NCI-H2107 (cell line): ENCODE measurements at places on chromosomes 6 and 20.

GRCh38 chr6:2158596-2159271 lies 86.7 kb downstream of the GMDS start:
- DNase-seq, result no peak

- DNase-seq, result no peak
These were observed 182.8 kb downstream of the ZDHHC14 start for GRCh38 chr6:157563611-157564284.

DNA sequence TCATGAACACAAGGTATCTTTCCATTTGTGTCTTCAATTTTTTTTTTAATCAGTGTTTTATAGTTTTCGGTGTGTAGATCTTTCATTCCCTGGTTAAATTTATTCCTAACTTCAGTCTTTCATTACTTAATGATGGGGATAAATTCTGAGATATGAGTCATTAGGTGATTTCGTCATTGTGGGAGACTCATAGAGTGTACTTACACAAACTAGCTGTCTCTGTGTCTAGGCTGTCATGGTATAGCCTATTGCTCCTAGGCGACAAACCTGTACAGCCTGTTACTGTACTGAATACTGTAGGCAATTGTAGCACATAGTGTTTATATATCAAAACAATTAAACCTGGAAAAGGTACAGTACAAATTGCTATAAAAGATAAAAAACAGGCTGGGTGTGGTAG lies 42.1 kb downstream of the SMAP1 start:
- no peak for DNase-seq

GRCh38 chr6:18835976-18836375 lies 448.8 kb downstream of the RNF144B start:
- no peak for DNase-seq

DNA sequence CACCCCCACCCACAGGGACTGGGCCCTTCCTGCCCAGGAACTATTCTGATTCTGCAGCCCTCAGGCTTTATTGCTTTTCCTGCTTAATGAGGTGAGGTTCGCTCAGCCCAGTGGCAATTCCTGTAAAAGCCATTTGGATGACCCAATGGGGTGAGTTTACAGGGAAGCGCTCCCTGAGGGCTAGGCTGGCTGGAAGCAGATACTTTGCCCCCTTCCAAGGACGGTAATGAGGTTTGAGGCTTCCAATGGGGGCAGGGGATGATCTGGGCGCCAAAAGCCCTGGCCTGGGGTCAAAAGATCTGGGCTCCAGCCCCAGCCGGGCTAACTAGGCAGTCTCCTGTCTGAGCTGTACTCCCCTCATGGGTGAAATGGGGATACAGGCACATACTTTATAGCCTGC lies 41.8 kb downstream of the RIPOR3 start:
- no peak for DNase-seq

DNA sequence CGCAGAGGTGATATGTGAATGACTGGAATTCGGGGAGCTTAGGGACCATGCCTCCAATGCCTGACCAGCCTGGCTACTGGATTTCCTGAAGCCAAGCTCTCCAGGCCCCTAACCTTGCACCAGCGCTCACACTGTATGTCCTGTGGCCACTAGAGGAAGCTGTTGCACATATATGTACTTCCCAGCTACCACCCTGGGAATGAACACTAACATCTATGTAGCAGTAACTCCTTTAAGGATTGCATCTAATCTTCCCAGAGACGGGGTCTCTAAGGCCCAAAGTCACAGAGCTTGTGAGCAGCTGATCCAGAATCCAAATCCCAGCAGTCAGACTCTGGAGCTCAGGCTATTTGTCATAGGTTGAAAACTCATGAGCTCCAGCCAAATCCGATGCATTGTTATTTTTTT lies 20.4 kb upstream of the BPIFB1 start:
- no peak for DNase-seq

DNA sequence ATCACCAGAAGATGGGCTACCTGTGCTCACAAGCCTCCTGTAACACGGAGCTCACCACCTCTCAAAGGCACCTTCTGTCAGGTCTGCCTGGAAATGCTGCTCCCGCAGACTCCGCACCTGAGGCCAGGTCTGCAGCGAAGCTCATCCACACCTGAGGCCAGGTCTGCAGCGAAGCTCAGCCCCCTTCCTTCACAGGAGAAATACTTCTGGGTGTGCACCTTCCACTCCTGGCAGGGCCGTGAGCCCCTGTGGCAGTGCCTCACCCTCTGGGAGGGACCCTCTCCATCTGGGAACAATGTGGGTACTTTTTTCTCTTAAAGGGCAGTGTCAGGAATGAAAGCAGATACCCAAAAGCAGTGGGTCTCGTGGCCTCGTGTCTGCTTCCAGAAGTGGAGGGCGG lies 1.4 kb upstream of the SLCO4A1 start:
- DNase-seq, result no peak

DNA sequence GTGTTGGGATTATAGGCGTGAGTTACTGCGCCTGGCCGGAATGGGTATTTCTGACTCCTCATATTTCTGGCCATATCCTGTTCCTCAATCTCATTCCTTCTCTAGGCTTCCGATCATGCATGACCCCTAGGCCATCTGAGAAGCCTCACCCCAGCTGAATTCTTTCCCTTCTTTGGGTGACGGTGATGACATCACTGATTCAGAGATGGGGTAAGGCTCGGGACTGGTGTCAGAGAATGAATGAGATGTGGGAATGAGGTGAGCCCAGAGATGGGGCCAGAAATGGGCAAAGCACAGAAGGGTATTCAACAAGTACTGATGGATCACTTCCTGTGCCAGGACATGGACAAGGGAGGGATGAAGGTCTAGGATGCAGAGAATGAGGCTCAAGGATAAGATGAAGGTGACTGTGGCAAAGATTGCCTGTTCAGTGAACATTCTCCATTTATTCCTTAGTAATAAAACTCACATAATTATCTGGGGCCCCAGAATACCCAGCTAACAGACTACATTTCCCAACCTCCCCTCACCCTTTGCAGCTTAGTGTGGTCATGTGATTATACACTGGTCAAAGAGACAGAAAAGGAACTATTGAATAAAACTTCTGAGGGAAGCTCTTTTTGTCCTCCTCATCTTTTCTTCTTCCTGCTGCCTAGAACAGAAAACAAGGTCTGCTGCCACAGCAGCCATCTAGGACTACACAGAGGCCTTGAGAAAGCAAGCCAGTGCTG lies 39.6 kb downstream of the KIAA0319 start:
- no peak for DNase-seq

DNA sequence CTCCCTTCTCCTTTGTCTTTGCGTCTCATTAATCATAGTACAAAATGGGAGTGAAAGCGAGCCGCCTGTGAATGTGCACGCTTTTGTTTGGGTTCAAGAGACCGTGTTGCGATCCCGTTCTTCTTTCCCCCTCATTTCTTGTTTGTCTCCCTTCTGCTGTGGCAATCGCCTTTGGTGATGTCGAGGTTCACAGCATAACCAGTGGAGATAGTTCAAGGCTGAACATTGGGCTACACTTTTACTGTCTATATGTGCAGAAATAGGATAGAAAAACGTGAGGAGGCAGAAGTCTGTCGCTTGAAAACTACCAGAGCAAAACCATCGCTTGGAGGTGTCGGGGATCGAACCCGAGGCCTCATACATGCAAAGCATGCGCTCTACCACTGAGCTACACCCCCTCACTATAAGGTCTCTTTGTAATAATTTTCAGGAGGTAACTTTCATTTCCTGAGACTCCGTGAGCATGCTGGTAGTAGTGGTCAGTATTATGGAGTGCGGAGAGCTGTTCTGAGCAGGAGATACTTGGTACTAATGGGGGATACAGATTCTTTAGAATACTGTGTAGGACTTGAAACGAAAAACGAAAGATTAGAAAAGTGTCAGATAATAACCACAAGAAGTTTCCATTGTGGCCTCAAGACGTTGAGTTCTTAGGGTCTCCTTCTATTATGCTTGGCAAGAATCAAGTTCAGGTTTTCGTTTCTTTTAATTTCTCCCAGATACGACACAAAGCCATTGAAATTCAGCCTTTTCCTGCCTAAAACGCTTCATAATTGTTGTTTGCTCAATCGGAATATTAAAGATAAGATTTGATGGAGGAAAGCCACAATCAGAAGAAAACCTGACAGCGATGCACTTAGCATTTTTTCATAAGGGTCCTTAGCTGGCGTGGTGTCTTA lies 106.6 kb downstream of the TRIM27 start:
- no peak for DNase-seq

GRCh38 chr6:136465766-136466303 lies 84.4 kb downstream of the MAP7 start:
- DNase-seq, result no peak

DNA sequence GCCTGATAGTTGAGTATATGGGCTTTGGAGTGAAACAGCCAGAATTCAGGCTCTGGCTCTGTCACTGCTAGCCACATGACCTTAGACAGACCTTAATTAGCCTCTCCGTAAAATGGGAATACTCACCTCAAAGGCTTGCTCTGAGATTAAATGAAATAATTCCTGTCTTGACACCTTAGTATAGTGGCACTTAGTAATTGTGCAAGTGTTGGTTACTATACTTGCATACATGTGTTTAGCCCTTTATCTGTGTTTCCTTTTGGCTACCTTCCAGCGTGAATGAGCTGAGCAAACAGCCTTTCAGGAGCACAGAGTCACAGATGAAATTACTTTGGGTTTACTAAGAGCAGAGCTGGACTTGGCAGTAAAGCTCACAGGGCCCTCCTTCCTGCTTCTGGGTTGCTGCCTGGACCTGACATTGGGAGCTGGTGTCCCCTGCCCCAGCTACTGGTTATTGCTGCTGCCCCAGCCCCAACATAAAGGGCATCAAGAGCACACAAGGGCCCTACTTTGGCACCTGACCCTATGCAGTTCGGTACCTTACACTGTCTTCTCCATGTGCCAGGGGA lies 32.8 kb downstream of the CD164 start:
- DNase-seq, result peak; percentile 17

GRCh38 chr6:5809450-5809849 lies 197.3 kb downstream of the NRN1 start:
- no peak for DNase-seq

GRCh38 chr6:44042261-44042988 lies 84.8 kb downstream of the MRPL14 start:
- no peak for DNase-seq

DNA sequence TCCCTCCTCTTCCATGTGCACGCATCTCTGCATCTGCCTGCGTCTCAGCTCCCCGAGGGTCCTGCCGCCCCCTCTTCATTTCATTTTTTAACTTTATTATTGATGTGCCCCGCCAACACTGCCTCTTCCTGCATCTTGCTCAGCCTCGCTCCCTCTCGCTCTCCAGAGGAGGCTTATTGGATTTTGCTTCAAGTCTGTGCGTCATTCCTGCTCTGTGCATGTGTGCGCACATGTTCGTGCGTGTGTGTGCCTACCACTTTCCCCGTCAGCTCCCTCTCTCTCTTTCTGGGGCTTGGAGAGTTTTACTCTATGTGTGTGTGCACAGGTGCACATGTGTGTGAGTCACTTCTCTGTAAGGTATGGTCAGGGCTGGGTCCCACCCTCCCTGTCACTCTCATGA lies 71.8 kb upstream of the NNAT start:
- DNase-seq, result no peak

DNA sequence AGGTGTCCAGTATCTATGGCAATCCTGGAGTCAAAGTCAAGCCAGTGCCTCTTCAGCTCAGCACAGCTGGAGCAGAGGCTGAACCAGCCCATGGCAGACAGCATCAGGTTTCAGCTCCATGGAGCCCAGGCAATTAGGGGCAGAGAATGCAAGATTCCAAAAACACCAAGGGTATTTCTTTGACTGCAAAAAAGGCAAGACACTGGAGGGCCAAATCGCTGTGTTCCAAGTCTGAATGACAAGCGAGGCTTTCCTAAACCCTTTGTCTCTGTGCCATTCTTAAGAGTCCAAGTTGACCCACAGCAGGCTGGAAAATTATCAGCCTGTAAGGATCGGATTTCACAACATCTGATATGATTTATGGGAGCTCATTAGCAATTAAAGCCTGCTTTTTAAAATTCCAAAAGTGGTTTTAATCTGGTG lies 49.7 kb upstream of the TGM3 start:
- no peak for DNase-seq

DNA sequence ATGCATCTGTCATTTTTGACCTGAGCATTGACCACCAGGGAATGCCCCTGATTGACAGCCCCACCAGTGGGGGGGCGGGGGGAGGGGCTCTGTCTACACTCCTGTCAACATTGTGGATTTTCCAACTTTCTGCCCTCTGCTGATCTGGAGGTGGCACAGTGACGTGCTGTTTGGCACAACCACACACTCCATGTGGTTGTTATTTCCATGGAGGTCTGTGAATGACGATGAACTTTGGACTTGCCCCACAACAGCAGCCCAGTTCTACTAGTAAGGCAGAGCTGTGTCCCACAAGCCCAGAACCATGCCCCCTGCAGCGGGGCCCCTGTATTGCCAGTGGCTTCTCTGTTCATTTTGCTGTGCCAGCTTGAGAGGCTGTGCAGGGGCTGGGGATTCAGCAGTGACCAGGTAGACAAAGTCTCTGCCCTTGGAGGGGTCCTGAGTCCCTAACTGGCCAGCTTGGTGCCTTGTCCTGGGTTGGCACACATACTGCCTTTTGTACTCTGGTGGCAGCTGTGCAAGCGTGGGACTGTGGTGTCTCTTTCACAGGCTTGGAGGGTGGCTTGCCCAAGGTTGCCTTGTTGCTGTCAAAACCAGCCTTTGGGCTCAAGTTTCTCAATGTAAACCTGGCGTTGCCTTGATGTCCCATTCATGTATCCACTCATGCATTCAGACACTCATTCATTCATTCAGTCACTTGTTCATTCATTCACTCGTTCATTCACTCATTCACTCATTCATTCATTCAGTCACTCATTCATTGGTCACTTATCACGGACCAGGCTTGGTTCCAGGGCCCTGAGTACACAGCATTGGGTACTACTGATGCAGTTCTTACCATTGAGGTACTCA lies 108.5 kb downstream of the SYCP2 start:
- no peak for DNase-seq

- no peak for DNase-seq
These were observed 4.1 kb upstream of the PREX1 start for GRCh38 chr20:48831718-48832404.

GRCh38 chr20:57770852-57771720 lies 61.3 kb upstream of the PMEPA1 start:
- no peak for DNase-seq

DNA sequence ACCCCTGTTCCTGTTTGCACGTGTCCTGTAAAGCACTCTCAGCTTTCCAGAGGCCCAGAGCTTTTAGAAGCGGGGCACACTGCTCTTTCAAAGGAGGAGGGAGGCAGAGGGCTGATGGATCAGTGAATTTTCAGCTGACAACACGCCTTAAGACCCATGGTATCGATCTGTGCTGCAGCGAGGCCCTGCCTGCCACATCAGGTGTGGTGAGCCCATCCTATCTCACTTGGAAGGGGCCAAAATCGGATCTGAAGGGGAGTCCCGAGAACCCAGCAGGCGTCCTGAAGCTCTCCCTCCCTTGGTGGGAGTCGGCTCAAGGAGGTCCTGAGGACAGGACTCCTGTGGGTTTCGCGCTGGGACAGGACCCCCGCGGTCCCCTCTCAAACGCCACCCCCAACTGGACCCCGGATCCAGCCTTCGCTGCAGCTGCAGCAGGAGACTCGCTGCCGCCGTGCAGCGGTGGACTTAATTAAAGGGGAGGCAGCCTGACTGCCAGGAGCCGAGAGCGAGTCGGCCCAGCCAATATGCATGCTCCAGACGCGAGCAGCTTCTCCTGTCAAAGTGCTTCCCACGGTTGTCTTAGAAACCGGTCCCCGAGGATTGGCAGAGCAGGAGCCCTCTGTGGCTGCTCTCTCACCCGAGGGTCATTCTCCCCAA lies 580.0 kb upstream of the ZNF337 start:
- DNase-seq, result no peak
